Activated CD8-positive, alpha-beta T cell treated with anti-CD3 and anti-CD28 coated beads, Interleukin-2, amount 10 ng/mL, durations not matched to agents 7 days and 5 days (primary cell): ENCODE measurements at places on chromosomes 2 and 18.

- no peak for DNase-seq
Observed at GRCh38 chr2:17065536-17065935, 399.9 kb upstream of the CYRIA start.

DNA sequence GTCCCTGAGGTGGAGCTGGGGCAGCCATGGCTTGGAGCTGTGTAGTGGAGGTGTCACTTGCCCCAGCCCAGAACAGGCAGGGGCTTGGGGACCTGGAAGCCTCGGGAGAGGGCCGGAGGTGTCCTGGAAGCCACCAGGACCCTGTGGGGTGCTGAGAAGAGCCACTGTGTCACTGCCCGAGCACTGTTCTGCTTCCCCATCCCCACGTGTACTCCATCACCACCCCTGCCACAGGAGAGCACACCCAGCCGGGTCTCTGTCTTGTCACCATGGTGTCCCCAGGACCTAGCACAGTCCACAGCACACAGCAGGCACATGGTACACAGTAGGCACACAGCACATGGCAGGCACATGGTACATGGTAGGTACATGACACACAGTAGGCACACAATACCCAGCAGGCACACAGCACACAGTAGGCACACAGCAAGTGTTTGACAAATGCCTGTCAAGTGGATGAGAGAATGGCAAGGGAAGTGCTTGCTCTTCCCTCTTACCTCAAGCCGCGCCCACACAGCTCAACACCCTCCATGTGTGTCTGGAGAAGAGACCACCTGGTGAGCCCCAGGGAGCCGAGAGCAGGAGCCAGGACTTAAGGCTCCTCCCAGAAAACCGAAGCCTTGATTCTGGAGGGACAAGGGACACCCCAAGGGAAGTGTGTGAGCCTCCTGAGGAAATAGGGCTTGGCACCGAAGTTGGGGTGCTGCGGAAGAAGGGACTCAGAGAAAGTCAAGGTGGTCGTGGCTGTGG is 13.3 kb downstream of the MBP start:
- no peak for DNase-seq

DNA sequence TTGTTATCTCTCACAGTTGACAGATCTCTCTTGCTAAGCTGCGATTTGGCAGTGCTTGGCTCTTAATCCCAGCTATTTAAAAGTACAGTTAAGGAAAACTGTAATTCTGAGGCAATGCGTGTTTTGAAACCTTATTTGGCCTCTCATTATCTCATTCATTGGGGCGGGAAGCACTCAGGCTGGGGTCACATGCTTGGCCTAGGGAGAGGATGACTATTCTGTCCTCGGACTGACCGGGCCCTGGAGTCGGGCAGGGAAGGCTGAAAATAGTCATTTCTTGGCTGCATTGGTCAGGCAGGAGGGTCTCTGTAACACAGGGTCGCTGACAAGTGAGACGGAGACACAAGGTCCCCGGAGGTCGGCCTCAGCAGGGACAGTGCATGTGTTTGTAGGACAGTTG is 20.2 kb upstream of the EMILIN2 start:
- no peak for DNase-seq

GRCh38 chr2:134039912-134040581 is 213.8 kb upstream of the MGAT5 start:
- DNase-seq, result no peak

- no peak for DNase-seq
Observed at GRCh38 chr2:57217013-57217412, 829.6 kb upstream of the VRK2 start.

DNA sequence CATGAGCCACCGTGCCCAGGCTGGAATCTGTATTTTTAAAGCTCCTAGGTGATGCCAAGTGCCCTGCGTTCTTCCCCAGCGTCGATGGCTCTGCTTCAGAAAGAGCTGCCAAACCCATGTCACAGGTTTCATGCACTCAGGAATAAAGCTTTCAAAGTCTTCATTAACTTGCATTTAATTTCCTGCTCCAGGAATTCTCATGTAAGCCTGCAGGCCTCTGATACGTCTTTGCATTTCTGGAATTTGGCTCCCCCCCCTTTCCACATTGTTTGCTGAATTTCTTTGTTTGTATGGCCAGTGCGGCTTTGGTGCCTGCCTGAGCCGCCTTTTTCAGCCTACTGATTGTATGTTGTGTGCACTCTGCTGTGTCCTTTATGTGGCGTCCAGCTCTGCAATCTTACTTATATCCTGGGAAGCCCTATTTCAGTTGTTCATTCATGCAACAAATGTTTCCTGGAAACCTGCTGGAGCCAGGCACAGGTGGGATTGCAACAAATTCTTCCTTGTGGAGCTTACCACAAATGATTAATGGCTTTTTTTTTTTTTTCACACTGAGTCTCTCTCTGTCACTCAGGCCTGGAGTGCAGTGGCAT is 17.9 kb upstream of the OTOF start:
- no peak for DNase-seq

GRCh38 chr2:157413326-157414035 is 30.4 kb downstream of the CYTIP start:
- peak; percentile 79 for DNase-seq

GRCh38 chr2:154231021-154231420 is 359.3 kb downstream of the GALNT13 start:
- DNase-seq, result no peak

DNA sequence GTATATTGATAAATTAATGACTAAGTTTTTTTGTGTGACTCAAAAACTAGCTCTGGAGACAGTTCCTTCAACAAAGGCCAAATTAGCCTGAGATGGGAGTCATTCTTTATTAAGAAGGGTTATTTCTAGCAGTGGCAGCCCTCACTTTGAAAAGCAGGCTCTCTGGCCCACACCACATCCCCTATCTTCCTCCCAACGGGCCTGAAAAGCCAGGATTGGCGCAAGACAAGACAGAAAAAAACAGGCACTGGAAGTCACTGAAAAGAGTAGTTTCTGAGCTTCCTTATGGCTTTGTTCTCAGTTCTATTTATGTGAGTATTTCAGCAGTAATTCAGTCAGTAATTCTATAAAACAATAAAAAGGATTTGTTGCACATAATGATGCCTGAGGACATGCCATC is 149.0 kb downstream of the LAMA3 start:
- no peak for DNase-seq

DNA sequence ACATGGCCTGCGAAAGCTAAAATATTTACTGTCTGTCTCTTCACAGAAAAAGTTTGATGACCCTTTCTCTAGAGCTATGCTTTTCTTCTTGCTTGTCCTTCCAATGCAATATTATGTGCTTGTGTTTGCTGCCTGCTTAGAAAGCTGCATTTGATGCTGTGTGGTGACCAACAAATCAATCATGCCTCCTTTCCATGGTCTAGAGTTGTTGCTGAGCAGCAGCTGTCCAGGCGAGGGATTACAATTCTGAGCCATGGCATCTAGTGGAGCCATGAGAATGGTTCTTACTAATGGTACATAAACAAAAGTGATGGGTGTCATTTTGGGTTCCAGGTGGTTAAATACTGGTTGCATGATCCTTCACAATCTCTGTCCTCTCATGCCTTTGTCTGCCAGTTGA is 1142.1 kb downstream of the DPP10 start:
- no peak for DNase-seq

DNA sequence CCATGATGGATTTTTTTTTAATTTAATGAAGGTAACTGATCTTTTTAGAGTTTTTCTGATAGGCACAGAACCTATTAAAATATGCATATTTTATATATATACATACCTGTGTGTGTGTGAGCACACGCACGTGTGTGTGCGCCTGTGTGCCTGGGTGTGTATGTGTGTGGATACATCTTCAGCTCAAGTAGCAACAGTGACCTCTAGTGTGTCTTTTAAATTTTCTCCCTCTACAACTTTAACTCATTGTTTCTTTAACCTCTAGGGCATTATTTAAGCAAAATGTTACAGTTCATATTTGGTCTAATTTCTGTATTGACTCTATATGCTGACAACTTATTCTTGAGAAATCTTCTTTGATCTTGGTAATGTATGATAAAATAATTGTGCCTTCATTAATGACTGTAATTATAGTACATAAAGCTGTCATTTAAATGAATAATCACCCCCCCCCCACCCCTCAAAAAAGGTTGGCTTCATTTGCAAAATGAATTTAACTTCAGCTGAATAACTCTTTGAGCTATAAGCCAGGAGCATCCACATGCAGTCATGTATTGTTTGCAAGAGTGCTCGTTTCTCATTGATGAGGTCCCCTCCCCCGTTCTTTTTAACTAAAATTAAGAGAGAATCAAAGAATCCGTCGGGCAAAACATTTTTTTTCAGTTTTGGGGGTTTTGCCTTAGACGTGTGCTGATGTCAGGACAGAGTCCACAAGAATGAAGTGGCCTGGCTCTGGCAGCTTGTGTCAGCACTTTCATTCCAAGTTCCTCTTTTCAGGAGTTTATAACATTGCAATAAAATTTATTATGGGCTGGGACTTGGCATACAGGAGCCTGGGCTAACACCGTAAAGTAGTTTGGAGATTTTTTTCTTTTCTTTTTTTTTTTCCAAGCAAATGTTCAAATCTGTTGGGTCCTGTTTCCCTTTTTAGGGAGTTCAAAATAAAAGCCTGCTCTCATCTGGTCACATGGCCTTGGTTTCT is 80.0 kb downstream of the ETAA1 start:
- DNase-seq, result no peak

GRCh38 chr18:8260827-8261226 is 348.4 kb upstream of the RAB12 start:
- no peak for DNase-seq

- no peak for DNase-seq
Observed at GRCh38 chr2:132623096-132623839, 46.7 kb downstream of the LYPD1 start.

- no peak for DNase-seq
Observed at GRCh38 chr2:194616334-194616733, 1040.7 kb upstream of the SLC39A10 start.

- no peak for DNase-seq
Observed at GRCh38 chr2:151178207-151178606, 83.5 kb downstream of the RBM43 start.

- DNase-seq, result peak; percentile 90
Observed at GRCh38 chr2:96839293-96839874, 4.4 kb downstream of the ANKRD23 start.

- peak; percentile 29 for DNase-seq
Observed at GRCh38 chr2:39266139-39266805, 22.5 kb upstream of the CDKL4 start.

DNA sequence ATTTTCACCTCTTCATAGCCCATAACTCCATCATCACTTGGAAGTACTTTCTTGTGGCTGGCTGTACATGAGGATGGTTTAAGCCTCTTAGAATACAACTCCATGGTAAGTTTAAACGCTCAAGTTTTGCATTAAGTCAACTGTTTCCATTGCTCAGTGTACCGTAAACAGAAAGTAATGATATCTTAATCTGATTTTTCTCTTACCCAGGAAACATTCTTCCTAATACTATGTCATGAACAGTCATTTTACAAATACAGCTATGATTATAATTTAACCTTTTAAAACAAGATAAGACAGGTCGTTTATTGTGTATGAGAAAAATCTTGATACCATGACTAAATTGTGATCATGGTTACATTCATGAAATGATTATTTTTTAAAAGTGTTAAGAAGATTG is 11.6 kb upstream of the DYNC2LI1 start:
- DNase-seq, result no peak

DNA sequence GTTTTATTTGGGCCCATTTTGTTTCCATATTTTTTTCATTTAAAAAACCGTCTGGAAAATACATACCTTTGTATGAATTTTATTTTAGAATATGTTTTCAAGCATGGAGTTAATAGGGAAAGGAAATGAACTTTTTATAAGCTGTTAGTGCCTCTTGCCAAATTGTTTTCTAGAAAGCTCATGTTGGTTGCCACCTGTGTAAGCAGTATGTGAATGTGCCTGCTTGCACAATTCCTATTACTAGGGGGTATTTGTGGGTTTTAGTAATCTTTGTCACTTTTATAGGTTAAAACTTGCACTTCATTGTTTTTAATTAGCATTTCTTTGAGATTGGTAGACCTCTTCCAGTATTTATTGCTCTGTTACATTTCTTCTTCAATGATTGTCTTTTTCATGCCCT is 107.3 kb downstream of the TANC1 start:
- no peak for DNase-seq

DNA sequence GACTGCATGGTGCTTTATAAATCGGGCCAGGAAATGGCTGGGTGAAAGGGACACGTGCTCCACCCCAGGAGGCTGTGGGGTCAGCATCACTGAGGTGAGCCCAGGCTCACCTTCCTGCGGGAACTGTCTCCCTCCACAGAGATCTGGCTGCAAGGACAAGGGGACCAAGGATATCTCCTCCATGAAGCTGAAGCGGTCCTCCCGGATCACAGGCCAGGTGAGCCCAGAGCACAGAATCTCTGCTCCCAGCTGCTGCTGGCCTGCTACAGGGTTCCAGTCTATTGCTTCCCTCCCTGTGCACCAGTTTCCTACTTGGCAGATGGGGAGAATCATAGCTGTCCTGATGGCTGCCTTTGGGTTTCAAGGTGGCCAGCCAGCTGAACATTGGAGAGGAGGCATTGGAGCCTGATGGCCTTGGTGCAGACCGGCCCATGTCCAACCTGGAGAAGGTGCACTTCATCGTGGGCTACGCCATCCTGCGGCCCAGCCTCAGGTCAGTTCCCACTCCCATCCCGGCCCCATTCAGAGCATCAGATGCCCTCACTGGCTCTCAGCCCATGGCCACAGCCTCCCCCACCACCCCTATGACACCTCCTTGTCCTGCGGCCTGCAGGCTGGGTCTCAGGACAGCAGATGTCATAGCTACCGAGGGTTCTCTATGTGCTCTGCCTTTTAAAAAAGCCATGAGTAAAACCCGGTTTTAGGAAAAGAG is 33.7 kb upstream of the GPR17 start:
- no peak for DNase-seq

DNA sequence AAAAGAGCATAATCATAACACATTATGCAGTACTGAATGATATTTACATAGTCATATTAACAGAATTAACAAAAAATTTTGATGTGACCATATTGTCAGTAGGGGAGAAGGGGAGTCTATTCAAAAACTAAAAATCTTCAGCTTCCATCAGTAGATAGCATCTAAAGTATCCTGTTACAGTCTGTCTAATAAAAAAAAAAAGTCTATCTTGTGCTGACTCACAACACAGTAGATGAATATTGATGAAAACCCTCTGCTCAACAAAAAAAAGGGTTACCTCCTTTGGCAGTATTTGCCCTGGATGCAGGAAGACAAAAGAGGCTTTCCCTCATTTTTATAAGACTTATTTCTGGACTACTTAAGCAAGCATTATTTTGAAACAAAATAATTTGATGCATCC is 27.3 kb downstream of the GRB14 start:
- no peak for DNase-seq

DNA sequence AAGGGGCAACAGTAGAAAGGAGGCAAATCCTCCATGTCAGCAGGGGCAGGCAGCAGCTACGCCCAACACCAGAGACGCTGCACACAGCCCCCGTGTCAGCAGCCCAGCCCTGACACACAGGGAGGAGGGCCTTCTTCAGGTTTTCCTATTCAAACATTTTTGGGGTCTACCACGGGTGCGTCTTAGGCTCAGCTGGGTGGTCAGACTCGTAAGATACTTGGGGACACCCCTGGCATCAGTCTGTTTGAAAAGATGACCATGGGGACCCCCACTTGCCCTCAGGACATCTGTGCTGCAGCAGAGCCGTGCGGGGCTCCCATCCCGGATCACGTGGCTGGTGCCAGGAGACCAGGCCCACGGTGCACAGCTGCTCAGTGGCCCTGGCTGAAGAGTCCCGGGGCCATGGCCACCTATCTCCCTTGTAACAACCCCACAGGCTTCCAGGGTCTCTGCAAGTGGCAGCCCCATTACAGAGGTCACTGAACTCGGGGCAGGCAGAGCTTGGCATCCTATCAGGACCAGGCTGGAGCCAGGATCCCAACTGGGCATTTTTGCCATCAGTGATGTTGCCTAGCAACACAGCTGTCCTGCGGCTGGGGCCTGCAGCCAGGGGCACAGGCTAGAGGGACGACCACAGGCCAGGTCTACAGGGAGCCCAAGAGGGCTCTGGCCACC is 82.5 kb downstream of the EDAR start:
- peak; percentile 9 for DNase-seq
